ENCODE measurements at places on chromosomes 2 and 18.

DNA sequence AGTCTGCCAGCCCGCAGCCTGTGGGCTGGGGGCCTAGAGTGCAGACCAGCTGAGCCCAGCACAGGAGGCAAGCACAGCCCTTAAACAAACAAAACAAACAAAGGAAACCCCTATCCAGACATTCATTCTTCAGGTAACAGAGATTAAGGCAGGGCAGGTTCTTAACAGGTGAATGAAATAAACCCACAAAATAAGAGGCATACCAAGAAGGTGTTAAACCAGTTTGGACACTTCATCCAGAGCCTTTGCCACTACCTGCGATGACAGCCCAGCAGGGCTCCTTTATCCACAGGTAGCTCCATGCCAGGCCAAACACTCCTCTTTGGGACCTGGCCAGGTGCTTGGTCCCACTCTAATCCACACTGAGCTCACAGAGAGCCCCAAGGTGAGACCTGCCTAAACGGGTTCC lies 209.7 kb upstream of the SIX2 start:
- DNase-seq = no peak

- no peak for DNase-seq
Observed at GRCh38 chr2:178484245-178485041, 4.2 kb downstream of the PLEKHA3 start.

- no peak for DNase-seq
Observed at GRCh38 chr2:71801969-71802368, 345.7 kb downstream of the CYP26B1 start.

DNA sequence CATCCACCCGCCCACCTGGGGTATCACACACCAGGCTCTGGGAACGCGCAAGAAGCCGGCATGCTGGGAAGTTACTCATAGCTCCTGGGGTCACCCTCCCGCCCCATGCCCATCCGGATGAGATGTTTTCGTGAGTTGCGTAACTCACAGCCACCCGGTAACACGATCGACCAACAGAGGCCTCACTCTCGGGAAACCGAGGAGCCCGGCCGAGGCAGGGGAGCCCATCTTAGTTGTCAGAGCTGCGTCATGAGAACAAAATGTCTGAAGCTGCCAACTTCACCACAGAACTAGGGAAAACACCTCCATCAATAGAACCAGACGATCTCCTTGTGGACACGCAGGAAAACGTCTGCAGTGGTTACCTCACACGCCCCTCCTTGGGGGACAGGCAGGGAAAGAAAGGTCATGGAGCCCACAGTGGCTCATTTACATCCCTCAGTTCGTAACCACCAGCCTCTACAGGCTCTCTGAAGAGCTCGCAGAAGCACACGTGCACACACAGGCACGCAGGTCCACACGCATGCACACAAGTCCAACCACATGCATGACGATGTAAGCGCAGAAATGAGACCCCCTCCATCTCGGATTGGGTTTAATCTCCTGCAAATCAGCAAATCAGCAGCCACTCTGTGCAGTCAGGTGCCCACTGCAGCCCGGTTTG lies 26.2 kb downstream of the ADI1 start:
- no peak for DNase-seq

DNA sequence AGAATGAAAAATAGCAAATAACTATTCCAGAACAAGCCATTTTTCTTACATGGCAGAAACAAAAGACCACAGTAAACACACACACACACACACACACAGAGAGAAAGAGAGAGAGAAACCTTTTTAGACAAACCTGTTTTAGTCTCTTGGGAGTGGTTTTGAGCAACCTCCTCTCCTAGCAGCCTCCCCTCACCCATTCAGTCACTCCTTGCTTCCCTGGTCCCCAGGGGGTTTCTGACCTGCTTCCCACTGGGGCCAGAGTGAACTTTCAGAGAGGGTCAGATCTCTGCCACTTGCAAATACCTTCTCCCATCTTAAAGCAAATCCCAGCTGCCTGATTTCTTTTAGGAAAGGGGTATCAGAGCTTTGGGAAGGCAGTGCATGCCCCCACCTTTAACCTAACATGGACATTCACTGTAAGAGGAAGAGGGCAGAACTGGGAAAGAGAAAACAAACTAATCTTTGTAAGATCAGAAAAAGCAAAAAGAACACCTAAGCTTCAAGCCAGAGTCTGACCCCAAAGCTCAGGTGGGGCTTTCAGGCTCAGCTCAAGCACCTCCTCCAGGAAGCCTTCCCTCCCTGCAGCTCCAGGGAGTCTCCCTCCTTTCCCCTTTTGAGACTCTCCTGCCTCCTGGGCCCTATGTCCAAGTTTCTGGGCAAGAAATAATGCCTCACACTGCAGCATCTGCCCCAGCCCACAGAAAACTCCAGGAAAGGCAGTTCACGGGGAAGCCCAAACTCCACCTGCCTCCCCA lies 2.7 kb downstream of the SDC1 start:
- no peak for DNase-seq

- DNase-seq = no peak
Observed at GRCh38 chr2:118095610-118096009, 7.3 kb downstream of the INSIG2 start.

DNA sequence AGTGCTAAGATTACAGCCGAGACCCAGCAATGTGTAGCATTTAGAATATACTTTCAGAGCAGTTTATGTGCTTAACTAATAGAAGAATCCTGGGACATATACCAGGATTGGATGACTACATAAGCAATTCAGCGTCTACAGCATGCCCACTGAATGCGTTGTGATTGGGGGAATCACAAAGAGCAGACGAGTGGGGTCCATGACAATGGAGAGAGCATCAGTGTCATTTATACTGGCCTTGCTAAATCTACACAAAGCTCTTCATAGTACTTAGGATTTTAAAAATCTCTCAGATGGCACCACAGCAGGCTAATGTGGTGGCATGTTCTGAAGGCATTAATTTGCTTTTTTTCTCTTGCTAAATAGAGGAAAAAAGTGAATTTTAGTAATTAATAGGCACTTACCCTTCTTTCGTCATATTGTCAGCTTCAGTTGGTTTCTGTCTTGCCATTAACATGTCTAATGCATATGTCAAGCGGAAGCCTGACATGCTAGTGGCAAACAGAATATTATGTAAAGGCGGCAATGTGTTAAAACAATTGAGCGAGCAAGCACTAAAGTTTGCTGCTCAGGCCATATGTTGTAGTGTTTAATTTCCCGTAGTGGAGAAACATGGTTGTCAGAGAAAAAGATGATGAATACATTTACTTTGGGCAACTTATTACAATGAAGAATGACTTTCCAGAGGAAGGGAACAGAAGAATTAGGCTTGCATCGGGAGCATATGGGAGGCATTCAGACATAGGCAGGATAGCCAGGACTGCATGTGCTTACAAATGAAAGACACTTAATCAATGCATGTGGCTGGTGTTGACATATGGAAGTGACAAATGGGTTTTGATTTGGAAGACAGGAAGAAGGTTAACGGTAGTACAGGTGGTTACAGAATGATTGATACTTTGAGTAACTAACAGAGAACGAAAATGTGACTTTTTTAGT lies 145.2 kb downstream of the ICOS start:
- no peak for DNase-seq

GRCh38 chr18:74286106-74286855 lies 5.5 kb downstream of the CYB5A start:
- DNase-seq = no peak

DNA sequence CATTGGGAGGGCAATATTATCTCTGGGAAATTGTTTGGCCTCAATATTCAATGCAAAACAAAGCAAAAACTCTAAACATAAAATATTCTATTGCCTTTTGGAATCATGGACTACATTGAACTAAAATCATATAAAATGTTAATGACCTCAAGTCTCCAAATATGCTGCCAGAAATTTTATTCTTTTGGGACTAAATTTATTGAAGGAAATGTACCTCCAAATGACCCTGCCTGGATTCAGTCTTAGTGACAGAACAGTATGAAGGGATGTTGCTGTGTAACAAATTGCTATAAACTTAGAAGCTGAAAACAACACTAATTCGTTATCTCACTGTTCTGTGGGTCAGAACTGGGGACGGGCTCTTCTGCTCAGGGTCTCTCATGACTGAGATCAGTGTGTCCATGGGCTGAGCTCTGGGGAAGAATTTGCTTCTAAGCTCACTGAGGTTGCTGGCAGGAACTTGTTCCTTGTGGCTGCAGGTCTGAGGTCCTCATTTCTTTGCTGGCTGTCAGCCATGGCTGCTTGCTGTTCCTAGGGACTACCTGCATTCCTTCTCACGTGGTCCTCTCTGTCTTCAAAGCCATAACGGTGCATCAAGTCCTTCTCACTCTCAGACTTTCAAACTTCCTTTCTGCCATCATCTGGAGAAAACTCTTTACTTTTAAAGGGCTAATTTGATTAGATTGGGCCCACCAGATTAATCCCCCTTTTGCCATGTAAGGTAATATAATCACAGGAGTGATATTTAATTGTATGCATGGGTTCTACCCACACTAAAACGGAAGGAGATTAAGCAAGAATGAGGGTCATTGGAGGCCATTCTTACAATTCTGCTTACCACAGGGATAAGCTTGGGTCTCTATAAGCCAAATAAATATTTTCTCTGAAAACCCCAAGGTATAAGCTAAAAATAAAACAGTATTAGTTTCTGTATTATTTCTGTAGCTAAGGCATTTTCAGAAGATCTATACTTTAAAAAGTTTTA lies 149.0 kb downstream of the ADCYAP1 start:
- no peak for DNase-seq

GRCh38 chr18:26440644-26441043 lies 107.7 kb downstream of the KCTD1 start:
- no peak for DNase-seq

DNA sequence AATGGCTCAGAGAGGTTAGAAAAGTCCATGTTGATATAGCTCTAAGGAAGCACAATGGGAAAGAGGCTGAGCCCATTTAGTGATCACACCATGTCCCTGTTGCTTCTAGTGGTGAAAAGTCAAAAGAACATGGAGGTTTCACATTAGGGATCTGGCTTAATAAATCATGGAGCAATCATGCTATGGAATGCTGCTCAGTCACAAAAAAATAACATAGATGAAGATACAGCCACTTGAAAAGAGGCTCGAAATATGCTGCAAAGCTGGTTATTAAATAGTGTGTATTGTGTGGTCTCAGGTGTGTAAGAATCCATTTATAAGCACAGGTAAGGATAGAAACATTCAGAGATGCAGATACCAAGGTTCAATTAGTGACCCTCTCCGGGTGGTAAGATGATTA lies 63.6 kb upstream of the CPO start:
- DNase-seq = no peak

DNA sequence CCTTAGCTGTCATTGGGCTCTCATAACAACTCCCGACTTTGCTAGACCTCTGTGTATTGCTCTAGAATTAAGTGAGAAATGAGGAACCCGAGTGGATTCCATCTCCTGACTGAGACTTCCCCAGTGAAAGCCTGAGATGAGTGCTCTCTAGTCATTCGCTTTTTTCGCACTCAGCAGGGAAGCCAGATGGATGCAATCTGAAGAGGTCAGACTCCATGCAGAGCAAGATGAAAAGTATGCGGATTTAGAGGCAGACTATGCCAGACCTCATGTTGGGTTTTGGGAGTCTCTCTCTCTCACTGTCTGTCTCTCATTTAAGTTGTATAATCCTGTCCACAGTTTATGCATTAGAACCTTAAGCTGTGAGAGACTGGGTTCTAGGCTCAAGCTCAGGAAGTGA lies 88.6 kb downstream of the SLC5A7 start:
- no peak for DNase-seq

DNA sequence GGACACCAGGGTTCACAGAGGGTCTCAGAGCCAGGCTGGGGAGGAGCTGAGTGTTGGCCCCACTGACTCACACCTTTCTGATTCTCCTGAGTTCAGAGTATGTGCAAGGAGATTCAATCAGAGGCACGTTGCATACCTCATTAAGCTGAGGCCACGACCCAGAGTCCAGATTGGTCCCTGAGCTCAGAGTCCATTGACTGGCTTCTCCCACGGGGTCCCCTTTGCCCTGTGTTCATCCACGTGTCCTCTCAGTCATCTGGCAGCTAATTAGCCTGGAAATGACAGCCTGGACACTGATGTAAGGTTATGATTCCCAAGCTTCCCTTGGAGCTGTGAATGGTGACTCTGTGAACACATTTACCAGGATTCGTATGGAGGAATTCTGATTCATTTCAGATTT lies 267.2 kb downstream of the SH3BP4 start:
- DNase-seq = no peak

GRCh38 chr2:48915227-48915626 lies 159.7 kb upstream of the LHCGR start:
- DNase-seq = no peak

DNA sequence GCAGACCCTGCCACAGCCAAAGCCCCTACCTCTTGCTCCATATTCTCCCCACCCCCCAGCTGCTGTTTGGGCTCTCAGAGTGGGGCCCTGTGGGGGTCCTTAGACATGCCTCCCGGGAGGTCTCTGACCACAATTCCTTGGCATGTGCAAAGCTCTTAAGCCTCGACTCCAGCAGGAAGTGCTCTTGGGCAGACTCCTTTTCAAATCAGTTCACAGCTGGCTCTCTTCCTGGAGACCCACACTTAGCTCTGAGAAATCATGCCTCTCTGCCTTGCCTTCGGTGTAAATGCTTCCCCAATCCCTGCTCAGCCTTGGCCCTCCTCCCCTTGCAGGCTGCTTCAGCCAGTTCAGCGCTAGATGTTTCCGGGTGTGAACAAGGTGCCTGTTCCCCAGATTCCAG lies 46.9 kb downstream of the NGEF start:
- DNase-seq = no peak

GRCh38 chr2:234821946-234822475 lies 129.8 kb upstream of the SH3BP4 start:
- DNase-seq = no peak

DNA sequence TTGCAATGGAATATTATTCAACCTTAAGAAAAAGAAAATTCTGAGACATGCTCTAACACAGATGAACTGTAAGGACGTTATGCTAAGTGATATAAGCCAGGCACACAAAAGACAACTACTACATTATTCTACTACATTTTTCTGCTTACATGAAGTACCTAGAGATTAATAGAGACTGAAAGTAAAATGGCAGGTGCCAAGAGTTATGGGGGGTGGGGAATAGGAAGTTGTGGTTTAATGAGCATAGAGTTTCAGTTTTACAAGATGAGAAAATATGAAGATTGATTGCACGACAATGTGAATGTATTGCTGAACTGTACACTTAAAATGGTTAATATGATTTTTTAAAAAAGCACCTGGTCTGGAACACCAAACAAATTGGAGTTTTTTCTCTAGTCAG lies 1231.6 kb upstream of the DDX18 start:
- no peak for DNase-seq

GRCh38 chr2:51758081-51758480 lies 726.1 kb upstream of the NRXN1 start:
- no peak for DNase-seq
